ENCODE measurements at places on chromosomes 2 and 18.
A peak's percentile ranks its signal among the peaks of the same experiment; 100 is the strongest.

- DNase-seq = no peak
These were observed 22.5 kb downstream of the LIPG start for GRCh38 chr18:49584394-49584793.

- DNase-seq = no peak
These were observed 1.6 kb upstream of the EPC2 start for GRCh38 chr2:148642891-148643416.

DNA sequence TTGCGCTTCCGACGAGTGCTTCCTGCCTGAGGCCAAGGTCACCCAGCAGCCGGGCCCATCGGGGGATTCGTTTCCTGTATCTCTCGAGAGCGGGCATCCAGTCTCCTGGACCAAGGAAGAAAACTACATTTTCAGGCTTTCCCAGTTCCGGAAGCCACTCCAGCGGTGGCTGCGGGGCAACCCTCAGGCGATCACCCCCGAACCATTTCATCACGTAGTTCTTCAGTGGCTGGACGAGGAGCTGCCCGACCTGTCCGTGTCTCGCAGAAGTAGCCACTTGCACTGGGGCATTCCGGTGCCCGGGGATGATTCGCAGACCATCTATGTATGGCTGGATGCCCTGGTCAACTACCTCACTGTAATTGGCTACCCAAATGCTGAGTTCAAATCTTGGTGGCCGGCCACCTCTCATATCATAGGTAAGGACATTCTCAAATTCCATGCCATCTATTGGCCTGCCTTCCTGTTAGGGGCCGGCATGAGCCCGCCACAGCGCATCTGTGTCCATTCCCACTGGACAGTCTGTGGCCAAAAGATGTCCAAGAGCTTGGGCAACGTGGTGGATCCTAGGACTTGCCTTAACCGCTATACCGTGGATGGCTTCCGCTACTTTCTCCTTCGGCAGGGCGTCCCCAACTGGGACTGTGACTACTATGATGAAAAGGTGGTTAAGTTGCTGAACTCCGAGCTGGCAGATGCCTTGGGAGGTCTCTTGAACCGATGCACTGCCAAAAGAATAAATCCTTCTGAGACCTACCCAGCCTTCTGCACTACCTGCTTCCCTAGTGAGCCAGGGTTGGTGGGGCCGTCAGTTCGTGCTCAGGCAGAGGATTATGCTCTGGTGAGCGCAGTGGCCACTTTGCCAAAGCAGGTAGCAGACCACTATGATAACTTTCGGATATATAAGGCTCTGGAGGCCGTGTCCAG lies 1.0 kb downstream of the MARS2 start:
- peak; percentile 39 for DNase-seq

GRCh38 chr2:241897231-241897916 lies 27.8 kb downstream of the RTP5 start:
- no peak for DNase-seq

Measured in activated T-helper 2 cell treated with anti-CD3 and anti-CD28 coated beads, Interferon-gamma antibody, Interleukin-2, Interleukin-4, amounts not matched to agents 10 μg/mL and 5 μg/mL and 100 μg/mL, durations not matched to agents 14 hours and 24 hours and 36 hours (primary cell).